Activated naive CD8-positive, alpha-beta T cell treated with anti-CD3 and anti-CD28 coated beads for 36 hours (primary cell): ENCODE measurements at places on chromosomes 5 and 9.

DNA sequence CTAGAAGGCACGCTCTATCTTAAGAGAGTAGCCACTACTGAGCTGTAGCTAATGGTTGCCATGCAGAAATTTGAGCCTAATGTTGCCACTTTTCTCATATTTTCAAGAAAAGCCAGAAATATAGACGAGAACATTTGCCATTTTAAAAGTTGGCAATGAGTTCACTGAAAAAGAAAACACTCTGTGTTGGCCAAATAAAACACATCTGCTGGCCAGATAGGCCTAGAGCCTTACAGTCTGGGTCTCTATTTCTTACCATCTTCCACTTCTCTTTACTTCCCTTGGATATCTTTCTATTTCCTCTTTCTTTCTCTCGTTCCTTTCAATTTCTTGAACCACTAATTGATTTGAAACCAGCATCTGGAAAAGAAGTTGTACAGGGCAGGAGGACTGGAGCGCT lies 36.6 kb upstream of the VCAN start:
- DNase-seq: no peak

DNA sequence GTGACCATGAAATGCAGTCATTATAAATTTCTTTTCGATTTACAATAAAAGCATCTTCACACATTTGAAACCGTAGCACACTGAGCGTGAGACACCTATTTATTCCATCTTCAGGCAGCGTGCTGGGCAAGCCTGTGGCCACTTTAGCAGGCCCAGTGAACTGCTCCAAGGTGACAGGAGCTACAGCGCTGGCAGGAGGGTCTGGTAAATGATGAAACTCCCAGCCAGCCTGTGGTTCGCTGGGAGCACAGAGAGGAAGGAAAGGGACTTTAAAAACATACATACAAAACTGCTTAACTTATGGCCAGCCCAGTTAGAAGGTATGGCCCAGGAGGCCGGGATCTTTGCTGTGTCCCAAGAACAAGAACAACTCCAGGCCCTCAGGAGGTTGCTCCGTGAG lies 5.1 kb downstream of the RAPGEF1 start:
- no peak for DNase-seq

DNA sequence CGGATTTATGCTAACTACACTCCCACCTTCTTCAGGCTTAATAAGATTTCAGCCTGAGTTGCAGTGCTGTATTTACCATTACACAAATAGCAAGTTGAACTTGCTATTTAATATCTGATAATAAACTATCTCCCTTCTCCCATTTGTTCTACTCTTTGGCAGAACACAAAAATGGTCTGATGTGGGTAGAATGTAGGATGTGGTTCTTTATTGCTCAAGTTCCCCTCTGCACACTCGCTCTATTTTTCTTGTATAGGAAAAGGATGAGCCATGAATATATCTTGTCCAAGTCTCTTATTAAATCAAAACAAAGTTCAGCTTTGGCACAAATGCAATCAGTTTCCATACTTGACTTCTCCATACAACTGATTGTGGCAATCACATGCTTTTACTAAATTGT lies 37.2 kb upstream of the KIF2A start:
- no peak for DNase-seq

DNA sequence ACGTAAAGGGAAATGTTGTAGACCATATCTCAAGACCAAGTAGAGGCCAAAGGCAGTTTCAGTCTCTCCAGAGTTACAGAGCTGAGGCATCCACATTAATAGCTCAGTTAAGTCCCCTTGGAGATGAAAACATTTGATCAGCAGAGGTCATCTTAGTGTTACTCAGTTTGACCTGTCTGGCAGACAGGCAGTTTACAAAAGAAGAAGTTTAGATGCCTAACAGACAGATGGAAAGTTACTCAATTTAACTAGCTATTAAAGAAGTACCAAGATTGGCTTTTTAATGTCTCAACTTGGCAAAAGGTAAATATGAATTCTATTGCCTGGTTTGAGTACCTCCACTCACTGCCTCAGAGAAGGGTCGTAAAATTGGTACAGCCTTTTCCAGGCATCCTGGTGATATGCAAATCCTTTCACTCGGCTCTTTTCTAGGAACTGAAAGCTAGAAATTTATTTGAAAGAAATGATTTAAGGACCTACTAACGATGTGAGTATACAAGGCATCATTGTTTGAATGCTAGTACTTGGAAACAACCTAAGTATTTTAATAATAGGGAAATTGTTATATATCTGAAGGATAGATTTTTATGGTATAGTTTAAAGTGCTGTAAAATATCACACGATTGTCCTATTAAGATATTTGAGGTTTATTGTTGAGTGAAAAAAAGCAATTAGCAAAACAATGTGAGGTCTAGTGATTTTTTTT lies 14.8 kb downstream of the ACO1 start:
- no peak for DNase-seq

DNA sequence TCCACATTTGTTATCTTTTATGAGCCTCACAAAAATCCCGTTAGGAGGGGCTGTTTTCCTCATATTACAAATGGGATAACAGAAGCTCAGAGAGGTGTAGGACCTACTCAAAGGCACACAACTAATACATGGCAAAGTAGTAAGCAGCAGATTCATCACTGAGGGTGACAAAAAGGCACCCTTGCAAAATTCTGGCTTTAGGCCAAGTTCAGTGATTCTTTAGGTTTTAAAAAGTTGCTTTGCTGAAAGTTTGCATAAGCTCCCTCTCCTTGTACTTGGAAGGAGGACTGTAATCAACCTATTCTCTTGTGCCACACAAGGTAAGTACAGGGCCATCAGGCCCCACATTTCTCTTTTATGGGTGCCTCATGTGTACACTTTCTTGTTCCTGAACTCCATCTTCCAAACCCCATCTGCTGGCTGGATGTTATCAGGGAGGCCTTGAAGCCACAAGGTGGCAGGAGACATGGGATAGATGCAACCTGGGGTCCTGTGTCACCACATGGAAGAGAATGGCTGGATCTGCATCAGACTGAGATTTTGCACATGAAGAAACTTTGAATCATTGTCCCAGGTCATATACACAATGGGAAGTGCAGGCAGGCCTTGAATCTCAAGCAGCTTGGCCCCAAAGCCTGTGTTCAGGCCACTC lies 311.6 kb downstream of the MSX2 start:
- no peak for DNase-seq

GRCh38 chr5:163105456-163105855 lies 331.9 kb upstream of the CCNG1 start:
- no peak for DNase-seq

GRCh38 chr9:107466826-107467225 lies 22.7 kb downstream of the KLF4 start:
- DNase-seq: no peak

DNA sequence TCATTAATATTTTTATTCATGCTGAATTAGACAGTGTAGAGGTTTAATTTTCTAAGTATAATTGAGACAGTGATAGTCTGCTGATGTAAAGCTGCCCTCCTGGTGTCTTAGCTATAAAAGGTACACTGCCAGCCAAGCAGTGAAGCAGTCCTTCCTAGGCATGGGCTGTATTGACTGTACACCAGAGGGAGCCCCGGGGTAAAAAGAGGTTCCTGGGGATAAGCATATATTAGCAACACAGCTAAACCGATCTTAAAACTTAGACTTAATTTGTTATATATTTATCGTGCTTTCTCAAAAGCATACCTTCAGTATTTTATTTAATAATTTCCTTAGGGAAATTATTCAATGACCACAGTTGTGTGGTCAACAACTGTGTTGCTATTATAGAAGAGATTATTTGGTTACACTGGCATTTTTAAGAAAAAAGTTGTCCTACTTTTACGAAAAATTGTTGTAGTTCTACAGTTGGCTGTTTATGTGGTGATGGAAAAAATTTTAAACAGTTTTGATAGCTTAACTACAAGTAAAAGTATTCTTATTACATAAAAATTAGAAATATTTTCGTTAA lies 68.8 kb downstream of the ELL2 start:
- DNase-seq: peak; percentile 23

GRCh38 chr5:112929336-112930081 lies 7.5 kb upstream of the REEP5 start:
- DNase-seq: no peak

DNA sequence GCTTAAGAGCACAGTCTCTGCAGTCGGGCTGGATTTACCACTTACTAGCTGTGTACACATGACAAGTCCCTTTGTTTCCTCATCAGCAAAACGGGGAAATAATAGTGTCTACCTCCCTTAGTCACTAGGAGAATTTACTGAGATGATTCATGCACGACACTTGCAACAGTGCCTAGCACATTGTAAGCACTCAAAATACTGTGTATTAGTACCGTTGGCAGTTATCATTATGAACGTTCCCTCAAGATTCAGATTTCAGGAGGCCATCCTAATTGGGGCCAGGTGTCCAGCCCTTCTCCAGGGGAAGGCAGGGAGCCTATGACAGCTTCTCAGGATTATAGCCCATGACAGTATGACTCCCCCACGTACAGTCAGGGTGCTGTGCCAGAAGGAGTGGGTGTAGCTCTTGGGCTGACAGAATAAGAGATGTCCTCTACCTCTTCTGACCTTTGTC lies 164.3 kb downstream of the DOCK2 start:
- no peak for DNase-seq
